ENCODE measurements at places on chromosomes 6 and 20.
A peak's percentile ranks its signal among the peaks of the same experiment; 100 is the strongest.

GRCh38 chr20:23340524-23340923 lies 10.1 kb upstream of the NXT1 start:
- DNase-seq = peak; percentile 32

- DNase-seq = no peak
Measured at GRCh38 chr6:91540902-91541301, 954.0 kb upstream of the MAP3K7 start.

GRCh38 chr6:137882225-137882961 lies 15.3 kb downstream of the TNFAIP3 start:
- DNase-seq = no peak

GRCh38 chr20:11162026-11162775 lies 488.4 kb upstream of the JAG1 start:
- DNase-seq = no peak

DNA sequence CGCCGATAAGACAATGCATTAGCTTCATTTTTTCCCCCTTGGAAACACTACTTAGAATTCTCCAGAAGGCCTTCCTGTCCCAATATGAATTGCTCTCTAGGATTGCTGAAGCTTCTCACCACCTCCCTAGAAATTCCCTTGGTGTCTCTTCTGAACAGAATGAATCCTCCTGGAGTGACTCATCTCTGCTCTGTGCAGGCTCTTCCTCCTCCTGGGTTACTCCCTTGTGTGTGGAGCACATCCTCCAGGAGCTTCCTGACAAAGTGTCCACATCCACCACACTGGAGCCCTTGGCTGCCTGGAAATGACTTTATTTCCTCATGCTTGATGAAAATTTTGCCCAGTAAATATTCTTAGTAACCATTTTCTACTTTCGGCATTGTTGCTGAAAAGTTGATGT lies 54.4 kb downstream of the DTNBP1 start:
- no peak for DNase-seq

- DNase-seq = no peak
Measured at GRCh38 chr6:108805611-108806167, 42.5 kb upstream of the ARMC2 start.

GRCh38 chr20:58461104-58461503 lies 54.1 kb downstream of the APCDD1L start:
- no peak for DNase-seq

DNA sequence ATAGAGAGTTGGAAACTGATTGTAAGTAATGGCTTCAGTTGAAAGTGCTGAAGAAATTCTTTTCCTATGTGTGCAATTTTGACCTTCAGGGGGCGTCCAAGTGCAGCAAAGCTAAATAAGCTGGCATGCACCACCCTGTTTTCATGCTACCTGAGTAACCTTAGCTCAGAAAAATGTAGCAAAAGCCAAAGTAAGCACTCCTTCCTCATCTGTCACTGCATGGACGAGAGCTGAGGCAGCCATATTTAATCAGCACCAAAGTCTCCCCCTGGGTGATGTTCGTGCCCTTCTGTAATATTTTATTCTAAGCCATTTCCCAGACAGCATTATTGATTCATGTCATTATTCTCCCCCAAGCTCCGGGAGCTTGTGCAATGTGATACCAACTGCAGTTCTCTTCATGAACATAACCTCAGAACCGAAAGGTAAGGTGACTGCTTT lies 123.1 kb downstream of the RPS12 start:
- DNase-seq = peak; percentile 30

DNA sequence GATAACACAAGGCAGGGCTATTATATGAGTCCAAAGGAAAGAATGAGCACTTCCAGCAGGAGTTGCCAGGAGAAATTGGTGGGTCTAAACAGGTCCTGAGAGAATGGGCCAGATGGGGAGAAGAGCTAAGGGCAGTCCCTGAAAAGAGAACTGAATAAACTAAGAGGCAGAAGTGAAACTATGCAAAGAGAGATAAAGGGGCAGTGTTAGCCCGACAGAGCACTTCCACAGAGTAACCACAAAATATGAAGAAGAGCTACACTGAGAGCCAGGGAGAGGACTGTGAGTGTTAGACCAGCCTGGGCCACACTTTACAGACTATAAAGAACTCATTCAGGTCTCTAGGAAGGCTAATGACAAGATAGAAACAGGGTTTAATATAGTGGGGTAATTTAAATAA lies 43.8 kb downstream of the RALGAPA2 start:
- no peak for DNase-seq

DNA sequence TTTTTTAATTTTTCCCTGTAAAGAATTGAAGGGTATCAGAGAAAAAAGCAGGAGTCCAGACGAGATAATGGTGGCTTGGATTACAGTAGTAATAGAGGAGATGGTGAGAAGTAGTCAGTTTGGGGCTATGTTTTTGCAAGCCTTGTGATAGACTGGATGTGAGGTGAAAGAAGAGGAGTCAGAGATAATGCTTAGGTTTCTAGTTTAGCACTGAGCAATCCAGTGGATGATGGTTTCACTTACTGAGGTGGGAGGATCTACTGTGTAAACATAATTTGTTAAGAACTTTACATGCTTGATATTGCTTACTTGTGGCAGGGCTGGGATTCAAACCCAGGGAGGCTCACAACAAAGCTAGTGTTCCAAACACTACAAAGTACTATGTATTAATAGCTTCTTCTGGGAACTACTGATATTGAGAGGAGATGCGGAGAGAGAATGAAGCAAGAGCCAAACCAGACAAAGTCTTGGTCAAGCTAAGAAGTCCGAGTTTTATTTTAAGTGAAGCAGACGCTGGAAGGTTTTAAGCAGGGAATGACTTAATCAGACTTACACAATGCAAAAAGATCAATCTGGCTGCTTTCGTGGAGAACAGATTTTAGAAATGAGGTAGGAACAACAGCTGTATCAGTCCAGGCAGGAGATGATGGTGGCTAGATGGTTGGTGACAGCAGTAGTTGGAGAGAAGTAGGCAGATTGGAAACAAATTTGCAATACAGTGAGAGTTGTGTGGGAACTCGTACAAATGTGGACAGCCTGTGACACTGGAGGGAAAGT lies 58.0 kb downstream of the ZFAND3 start:
- DNase-seq = no peak

DNA sequence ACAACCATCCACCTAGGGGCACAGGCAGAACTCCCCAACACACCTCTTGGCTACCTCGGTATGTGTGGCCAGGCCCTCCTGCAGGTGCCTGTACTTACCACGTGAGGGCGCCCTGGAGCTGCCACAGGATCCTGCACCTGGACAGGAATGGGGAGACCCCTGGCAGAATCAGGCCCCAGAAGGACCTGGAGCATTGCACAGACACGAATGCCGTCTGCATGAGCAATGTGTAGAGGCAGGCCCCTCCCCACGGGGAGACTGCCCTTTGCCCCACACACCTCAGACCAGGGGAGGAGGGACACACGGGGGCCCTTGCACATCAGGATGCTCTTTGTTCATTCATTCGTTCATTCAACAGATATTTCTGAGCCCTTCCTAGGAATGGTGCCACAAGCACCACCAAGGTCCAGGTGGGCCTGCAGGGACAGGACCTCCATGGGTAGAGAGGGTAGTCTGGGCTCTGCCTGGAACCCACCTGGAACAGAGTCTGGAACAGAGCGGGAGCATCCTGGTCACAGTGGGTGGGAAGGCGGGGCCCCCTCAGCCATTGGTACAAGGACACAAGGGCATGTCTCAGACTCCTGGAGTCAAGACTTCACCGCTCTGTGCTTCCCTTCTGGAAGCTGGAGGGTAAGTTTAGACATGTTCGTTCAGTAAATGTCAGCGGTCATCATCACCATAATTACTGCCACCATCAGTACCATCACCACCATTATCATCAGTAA lies 32.3 kb downstream of the YTHDF1 start:
- no peak for DNase-seq

GRCh38 chr6:136812174-136812573 lies 10.2 kb upstream of the PEX7 start:
- DNase-seq = no peak

GRCh38 chr6:47256981-47257730 lies 52.5 kb downstream of the TNFRSF21 start:
- DNase-seq = no peak

GRCh38 chr20:54063992-54064676 lies 6.3 kb downstream of the BCAS1 start:
- no peak for DNase-seq

DNA sequence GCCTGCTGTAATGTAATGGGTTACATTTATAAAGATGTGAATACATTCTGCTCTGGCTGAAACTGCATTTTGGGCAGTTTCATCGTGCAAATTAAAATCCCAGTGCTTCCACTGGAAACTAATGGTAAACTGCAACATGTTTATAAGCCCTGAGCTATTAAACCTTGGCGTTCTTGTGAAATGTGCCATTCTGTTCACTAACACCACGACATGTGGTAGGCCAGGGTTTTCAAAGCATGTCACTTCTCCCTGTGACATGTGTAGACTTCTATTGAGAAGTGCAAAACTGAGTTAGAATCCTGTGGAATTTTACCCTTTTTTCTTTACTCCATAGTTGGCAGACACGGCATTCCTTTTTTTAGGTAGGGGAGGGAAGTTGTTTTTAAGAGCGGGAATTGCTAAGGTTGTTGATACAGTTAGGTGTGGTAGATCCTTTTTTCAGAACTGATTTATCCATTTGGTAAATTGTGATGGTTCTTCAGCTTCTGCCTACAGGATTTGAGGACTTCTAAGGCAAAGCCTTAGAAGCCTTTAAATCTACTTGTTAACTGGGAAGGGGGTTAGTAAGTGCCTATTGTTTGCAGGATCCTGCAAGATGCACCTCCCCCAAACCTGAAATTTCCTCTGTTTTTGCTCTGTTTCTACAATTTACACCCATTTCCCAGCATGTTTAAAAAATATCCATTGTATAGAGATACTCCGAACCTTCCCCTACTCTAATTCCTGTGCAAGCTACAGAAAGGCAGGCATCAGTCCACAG lies 4.2 kb downstream of the SASH1 start:
- no peak for DNase-seq

- no peak for DNase-seq
Measured at GRCh38 chr6:22970004-22970403, 400.6 kb downstream of the HDGFL1 start.
